H9 (cell line): ENCODE measurements at places on chromosomes 7 and 10. TPM values are rescaled to one million over a fixed set of nuclear protein-coding genes. Genes with fewer than 3 reads are reported as not detected.

PLPP4 gene
- not detected in 2 replicates for total RNA-seq

CCL26 gene
- total RNA-seq, result 8.7 and 9.3 TPM in 2 replicates

VGF gene
- total RNA-seq, result 37.1 and 39.1 TPM in 2 replicates

GRCh38 chr10:47261121-47261520 lies 38.9 kb upstream of the GDF10 start:
- DNase-seq, result no peak
- H3K36me3 ChIP-seq, result no peaks in the 10 kb centered on the region
- H3K4me1 ChIP-seq, result no peaks in the 10 kb centered on the region
- H3K27ac ChIP-seq, result no peak overlapping the region
- no peak overlapping the region for H3K4me3 ChIP-seq
- no peaks in the 10 kb centered on the region for H3K27me3 ChIP-seq

GRCh38 chr7:74379938-74380337 lies 73.8 kb upstream of the GTF2IRD1 start:
- no peak overlapping the region for H3K27ac ChIP-seq
- H3K4me1 ChIP-seq, result no peaks in the 10 kb centered on the region
- no peak for DNase-seq
- no peak overlapping the region for H3K4me3 ChIP-seq

GRCh38 chr7:41164440-41164839 lies 538.5 kb downstream of the INHBA start:
- no peak overlapping the region for H3K27ac ChIP-seq
- no peaks in the 10 kb centered on the region for H3K27me3 ChIP-seq
- no peak for DNase-seq
- H3K36me3 ChIP-seq, result no peaks in the 10 kb centered on the region
- no peaks in the 10 kb centered on the region for H3K4me1 ChIP-seq

DNA sequence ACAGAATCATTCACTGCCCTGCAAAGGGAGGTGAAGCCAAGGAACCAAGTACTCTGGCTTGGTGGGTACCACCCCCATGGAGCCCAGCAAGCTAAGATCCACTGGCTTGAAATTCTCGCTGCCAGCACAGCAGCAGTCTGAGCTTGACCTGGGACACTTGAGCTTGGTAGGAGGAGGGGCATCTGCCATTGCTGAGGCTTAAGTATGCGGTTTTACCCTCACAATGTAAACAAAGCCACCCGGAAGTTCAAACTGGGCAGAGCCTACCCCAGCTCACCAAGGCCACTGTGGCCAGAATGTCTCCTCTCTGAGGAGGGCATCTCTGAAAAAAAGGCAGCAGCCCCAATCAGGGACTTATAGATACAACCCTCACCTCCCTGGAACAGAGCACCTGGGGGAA lies 1050.0 kb upstream of the GHITM start:
- H3K27ac ChIP-seq, result no peak overlapping the region
- H3K27me3 ChIP-seq, result no peaks in the 10 kb centered on the region
- no peaks in the 10 kb centered on the region; the same call in 1 of the 3 replicates for H3K36me3 ChIP-seq
- no peak for DNase-seq
- no peak overlapping the region for H3K4me3 ChIP-seq
- no peaks in the 10 kb centered on the region for H3K4me1 ChIP-seq

- H3K27me3 ChIP-seq, result no peaks in the 10 kb centered on the region
- H3K4me3 ChIP-seq, result no peak overlapping the region
- H3K4me1 ChIP-seq, result no peaks in the 10 kb centered on the region
- no peak overlapping the region for H3K27ac ChIP-seq
- H3K36me3 ChIP-seq, result no peaks in the 10 kb centered on the region
- no peak for DNase-seq
These were observed 21.4 kb downstream of the KCP start for GRCh38 chr7:128889121-128889520.

DNA sequence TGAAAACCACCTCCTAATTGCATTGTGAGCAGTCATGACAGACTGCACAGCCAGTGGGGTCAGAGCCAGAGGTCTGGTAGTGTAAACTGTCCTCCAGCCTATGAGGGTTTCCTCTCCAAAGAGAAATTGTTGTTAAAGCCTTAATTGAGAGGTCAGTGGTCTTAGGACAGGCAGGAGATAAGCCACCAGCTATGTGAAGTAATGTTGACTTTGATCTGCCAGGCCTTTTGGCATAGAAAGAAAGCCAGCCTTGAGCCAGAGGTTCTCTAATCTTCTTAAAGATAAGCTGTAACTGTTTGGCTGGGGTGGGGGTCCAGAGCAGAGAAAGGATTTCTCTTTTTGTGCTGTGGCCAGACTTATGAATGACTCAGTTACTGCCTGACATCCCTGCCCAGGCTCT lies 248.4 kb downstream of the WDR11 start:
- no peak overlapping the region for H3K27ac ChIP-seq
- no peaks in the 10 kb centered on the region for H3K27me3 ChIP-seq
- peaks cover 2% of the 10 kb centered on the region; the same call in 1 of the 2 replicates for H3K4me1 ChIP-seq
- no peaks in the 10 kb centered on the region for H3K36me3 ChIP-seq
- no peak overlapping the region for H3K4me3 ChIP-seq
- no peak for DNase-seq

DNA sequence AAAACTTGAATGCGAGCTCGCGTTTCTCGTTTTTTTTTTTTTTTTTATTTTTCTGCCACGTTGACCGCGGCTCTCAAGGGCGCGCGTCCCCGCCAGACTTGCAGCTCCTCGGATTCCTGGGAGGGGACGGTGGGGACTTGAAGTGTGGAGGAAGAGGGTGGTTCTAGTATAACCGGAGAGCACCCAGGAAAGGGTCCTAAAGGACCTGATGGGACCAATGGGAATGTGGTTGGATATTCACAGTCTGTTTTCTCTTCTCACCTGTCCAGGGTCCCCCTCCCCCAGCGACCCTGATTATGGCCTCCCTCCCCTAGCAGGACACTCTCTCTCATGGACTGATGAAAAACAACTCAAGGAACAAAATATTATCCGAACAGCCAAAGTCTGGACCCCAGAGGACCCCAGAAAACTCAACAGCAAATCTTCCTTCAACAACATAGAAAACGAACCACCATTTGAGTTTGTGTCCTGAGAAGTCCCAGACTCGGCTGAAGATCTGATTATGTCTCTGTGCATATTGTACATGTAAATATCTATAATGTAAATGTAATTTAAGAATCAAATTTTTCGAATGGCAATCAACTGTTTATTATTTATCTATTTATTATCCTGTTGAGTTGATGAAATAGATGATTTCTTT lies 1.4 kb downstream of the PTF1A start:
- no peak for DNase-seq
- H3K36me3 ChIP-seq, result no peaks in the 10 kb centered on the region
- peak overlapping the region; percentile 67 for H3K4me3 ChIP-seq
- no peak overlapping the region for H3K27ac ChIP-seq
- no peaks in the 10 kb centered on the region for H3K4me1 ChIP-seq

DNA sequence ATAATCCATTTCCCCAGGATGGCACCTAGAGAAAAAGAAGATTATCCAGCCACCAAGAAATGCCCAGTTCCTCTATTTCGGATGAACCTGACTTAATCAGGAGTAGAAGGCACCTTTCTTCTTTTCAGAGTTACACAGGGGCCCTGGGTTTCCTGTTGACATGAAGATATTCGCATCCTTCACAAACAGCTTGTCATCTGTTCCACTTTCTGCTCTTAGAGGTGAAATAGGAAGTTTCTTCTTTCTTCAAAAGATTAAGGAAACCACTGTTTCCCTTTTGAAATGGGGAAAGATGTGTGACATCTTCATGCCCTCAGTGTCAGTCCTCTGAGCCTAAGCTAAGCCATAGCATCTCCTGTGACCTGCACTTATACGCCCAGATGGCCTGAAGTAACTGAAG lies 39.1 kb upstream of the RAB18 start:
- peaks cover 4% of the 10 kb centered on the region; the same call in 1 of the 2 replicates for H3K4me1 ChIP-seq
- H3K36me3 ChIP-seq, result no peaks in the 10 kb centered on the region; the same call in 2 of the 3 replicates
- H3K27ac ChIP-seq, result no peak overlapping the region
- DNase-seq, result no peak
- no peaks in the 10 kb centered on the region for H3K27me3 ChIP-seq

- no peak for DNase-seq
- H3K4me1 ChIP-seq, result no peaks in the 10 kb centered on the region
- no peak overlapping the region for H3K4me3 ChIP-seq
- H3K27me3 ChIP-seq, result no peaks in the 10 kb centered on the region
These were observed 125.3 kb upstream of the CELF2 start for GRCh38 chr10:10892290-10892875.
